ENCODE measurements at places on chromosomes 4 and X.

DNA sequence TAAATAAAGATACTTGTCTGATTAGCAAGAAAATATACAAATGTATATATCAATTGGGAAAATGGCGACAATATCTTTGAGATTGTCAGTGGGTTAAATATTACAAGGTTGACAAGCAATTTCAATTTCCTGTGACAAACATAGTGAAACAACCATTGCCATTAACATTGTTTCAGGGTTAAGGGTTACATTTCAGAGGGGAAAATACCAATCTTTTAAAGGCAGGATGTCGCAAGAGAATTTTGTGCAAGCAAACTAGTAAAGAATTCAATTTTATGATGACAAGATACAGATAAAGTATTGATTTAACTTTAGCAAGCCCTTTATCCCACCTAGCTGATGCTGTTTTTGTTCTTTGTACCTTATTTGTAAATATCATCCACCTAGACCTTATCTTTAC lies 305.8 kb upstream of the GRIA3 start:
- DNase-seq: no peak

DNA sequence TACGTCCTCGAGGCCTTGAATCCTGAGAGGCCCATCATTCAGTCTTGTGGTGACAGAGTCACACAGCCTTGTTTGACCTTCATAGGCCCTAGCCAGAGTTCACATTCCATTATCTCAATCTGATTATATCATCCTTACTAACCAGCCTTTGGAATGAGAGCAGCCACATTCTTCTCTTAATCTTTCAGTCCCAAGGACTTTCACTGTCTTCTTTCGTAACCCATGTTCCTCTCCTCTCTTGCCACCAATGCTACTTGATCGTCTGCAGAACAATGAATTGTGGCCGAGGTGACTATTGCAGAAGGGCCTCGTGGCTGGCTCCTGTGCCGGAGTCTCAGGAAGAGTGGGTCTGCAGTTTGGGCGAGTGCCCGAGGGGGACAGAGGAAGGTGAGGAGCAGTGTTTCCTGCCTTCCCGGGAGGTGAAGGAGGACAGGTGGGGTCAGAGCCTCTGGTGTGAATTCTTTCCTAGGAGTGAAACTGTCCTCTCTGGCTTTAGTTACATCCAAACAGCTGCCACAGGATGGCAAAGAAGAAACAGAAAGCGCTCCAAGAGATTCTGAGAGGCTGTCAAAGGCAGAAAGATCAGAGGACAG lies 94.6 kb downstream of the LIMCH1 start:
- no peak for DNase-seq

- DNase-seq: peak; percentile 100
These were observed 869 bp upstream of the CAMK2D start for GRCh38 chr4:113762186-113763028.

DNA sequence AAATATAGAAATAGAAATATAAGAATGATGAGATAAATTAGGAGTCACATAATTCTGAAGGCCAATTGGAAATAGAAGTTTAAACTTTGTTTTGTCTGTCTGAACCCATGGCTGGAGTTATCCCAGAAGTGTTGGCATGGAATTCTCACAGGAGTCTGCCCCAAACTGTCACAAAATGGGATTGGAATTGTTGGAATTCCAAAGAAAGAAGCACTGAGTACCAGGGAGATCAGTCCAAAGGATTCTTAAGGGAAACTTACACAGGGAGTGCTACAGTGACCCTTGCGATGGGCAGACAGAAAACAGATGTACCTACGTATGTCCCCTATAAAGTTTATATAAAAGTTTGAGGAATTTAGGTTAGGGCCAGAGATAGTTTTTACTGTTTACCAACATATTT lies 1607.7 kb downstream of the ARAP2 start:
- DNase-seq: no peak

DNA sequence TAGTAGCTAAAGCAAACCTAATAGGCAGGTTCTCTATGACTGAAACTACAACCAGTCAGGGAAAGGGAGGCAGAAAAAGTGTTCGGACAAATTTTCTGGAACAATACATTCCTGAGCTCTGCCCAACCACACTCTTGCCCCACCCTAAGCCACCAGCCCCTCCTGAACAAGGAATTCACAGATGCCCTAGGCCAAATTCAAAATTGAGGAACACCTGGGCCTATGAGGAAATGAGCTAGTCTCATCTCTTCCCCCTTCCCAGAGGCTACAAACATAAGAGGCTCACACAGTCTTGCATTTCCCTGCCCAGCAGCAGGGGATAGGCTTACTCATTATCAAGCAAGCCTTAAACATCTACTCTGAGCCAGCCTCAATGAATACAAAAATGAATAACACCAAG lies 284.7 kb downstream of the ZNF674 start:
- no peak for DNase-seq

- DNase-seq: peak; percentile 9
These were observed 793.9 kb downstream of the ADGRL3 start for GRCh38 chr4:61994036-61994435.

GRCh38 chr4:4614925-4615678 lies 73.3 kb upstream of the STX18 start:
- peak; percentile 12 for DNase-seq

- peak; percentile 77 for DNase-seq
These were observed at the start of gene PLCXD1 for GRCh38 chrX:281166-281999. TSS of gene PLCXD1 (plus strand) at chrX:281381. CDS start at chrX:284188, 2,807 bp downstream.

GRCh38 chr4:163482190-163482589 lies 8.6 kb upstream of the TKTL2 start:
- no peak for DNase-seq

DNA sequence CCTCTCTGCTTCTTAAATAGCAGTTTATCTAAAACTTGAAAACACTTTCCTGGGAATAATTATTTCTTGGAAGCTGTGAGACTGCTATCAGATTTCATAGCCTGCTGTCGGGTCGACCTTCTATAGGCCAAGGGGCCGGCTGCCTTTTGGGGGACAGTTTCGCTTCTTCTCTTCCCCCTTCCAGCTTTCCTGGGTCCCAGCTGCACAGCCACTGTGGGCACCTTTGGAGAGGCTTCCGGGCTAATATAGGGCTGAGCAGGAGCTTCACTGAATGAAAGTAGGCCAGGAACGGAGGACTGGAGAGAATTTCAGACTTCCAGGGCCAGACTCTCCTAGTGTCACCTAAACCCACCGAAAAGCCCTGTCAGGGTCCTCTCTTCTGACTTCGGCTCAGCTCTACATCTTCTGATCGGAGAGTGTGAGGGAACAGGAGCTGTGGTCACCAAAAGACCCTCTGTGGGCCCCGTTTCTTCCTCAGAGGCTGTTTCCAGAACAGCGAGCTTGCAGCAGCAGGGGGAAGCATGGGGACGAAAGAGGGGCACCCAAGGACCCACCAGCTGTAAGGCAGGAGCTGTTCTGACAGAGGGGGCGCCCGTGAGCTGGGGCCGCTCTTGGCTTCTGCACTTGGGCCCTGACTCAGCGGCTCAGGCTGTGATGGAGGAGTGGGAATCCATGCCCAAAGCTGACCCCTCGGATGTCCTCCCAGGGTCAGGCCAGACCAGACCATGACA lies 620.6 kb downstream of the BCOR start:
- no peak for DNase-seq

- DNase-seq: no peak
These were observed 172.5 kb downstream of the ANK2 start for GRCh38 chr4:113221990-113222389.

- no peak for DNase-seq
These were observed 24.8 kb downstream of the KLHL15 start for GRCh38 chrX:24002167-24002566.

DNA sequence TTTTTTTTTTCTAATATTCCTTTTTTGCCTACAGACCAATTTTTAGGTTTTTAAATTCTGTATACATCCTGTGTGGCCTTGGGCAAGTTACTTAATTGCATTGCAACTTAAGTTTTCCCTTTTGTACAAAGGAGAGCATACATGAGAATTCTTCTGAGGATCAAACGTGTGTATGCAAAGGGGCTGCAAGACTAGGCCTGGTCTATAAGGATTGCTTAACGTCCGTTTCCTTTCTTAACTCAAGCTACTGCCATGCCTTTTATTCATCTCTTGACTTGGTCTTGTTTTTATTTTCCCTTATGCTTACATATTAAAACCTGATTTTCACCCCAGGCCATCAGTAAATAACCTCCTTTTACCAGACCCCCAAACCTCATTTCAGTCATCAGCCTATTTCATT lies 13.6 kb downstream of the RBPJ start:
- no peak for DNase-seq

GRCh38 chr4:52600275-52600674 lies 58.8 kb downstream of the USP46 start:
- no peak for DNase-seq

DNA sequence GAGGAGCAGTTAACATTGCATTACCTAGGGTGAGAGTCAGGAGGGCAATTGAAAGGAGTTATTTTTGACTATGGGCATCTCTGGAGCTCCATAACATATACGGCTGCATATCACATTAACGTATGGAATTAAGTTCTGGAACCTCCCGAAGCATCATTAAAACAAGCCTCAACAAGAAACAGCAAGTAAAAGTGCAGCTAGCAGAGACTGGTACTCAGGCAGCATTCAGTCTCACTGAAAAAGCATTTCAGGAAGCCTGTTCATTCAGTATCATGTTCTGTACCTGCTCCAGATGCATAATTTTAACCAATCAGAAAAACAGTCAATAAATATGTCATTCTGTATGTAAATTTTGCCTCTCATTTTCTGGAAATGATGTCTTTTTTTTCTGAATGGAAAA lies 299.6 kb downstream of the EPHA5 start:
- DNase-seq: no peak

GRCh38 chr4:36099509-36099908 lies 144.8 kb downstream of the ARAP2 start:
- DNase-seq: no peak

- no peak for DNase-seq
These were observed 186.8 kb downstream of the NDST4 start for GRCh38 chr4:114926583-114926982.

DNA sequence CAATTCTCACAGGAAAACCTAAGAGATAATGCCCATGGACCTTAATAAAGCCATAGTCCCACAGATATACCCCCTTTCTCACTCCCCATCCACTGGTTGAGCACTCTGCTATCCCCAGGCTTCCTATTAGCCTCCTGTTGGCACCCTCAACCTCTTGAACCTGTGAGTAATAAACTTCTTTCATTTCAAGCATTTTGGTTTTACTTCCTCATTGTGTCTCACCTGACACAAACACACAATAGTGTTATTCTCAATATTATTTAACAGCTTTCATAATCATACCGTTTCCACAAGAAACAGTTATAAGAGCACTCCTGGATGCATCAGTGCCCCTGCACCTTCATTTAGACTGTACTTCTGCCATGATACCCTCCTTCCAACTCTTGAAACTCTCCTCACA lies 56.8 kb downstream of the TRPC5 start:
- no peak for DNase-seq

GRCh38 chrX:102966701-102967100 lies 29.6 kb downstream of the RAB40AL start:
- no peak for DNase-seq

GRCh38 chrX:11996810-11997209 lies 141.5 kb upstream of the FRMPD4 start:
- no peak for DNase-seq

DNA sequence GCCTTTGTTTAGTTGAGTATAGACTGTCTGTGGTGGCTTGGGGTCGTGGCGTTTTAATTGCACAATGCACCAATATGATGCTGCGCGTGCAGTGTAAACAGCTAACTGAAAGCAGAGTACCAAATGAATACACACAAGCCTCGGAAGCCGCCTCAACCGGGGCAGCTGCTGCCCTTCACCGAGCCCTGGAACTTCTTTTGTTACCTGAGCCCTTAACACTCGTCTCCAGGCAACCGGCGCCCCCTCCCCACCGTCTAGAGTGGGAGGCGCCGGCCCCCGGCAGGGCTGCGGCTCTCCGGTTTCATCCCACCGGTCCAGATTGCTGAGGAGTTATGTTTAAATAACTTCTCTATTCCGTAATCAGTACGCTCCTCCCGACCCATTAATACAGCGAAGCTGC lies 173.2 kb upstream of the TBL1X start:
- DNase-seq: no peak

DNA sequence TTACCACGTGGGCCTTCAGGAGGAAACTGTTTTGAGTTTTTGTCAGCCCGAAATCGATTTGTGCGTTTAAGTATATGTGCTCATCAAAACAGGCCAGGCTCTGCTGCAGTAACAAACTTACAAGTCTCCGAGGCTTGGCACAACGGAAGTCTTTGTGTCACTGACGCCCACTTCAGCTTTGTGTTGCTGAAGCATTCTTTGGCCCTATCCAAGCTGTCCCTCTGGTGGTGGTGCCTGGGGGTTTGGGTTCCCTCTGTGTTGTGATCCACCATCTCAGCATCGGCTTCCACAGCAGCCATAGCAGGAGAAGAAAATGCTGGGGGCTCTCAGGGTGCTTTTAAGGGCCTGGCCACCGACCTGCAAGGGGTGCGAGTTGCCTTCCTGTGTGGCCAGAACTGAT lies 176.4 kb downstream of the PTTG2 start:
- no peak for DNase-seq

GRCh38 chr4:129998436-129999150 lies 902.6 kb downstream of the C4orf33 start:
- no peak for DNase-seq
